Posterior vena cava (tissue), 2 donors: ENCODE measurements at places on chromosomes 11 and 22.
A peak's percentile ranks its signal among the peaks of the same experiment; 100 is the strongest.

- DNase-seq: no peak
These were observed 63.2 kb downstream of the PPP6R3 start for GRCh38 chr11:68523743-68524142.

DNA sequence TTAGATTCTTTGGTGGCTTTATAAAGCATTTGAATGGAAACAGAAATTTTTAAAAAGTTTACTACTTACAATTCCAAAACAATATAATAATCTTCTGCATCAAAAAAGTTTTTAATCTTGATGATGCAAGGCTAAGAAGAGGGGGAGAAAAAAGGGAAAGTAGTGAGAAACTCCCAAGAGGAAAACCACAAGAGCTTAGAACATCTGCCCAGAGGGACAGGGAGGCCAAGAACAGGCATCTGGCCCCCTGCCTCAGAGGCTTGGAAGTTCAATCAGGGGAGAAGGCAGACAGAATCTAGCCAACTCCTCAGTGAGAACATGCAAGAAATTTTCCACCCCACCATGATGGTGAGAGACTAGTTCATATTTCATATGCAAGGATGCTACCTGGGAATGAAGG, 23.8 kb upstream of the TTC28 start:
- no peak for DNase-seq

DNA sequence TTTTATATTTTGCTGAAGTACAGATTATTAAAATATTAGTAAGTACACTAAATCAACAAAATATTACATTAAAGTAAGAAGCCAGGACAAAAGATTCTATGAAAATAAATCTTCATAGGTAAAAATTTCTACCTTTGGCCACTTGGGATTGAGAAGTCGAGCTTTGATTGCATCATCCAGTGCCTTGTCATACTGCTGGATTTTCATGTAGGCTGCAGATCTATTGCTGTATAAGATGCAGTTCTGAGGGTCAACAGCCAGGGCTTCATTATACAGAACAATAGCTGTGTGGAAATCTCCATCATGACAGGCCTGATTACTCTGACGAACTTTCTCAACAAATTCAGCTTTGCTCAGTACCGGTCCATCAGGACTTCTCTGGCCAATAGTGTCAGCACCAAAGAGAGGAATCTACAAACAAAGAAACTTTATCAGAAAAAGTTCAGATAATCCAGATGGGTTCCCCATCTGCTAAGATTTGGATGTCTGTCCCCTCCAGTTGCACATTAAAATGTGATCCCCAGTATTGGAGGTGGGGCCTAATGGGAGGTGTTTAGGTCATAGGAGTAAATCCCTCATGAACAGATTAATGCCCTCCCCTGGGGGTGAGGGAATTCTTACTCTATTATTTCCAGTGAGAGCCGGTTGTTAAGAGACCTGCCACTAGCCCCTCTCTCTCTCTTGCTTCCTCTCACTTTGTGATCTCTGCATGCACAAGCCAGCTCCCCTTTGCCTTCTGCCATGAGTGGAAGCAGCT, 50.0 kb downstream of the TTC28 start:
- DNase-seq: no peak

DNA sequence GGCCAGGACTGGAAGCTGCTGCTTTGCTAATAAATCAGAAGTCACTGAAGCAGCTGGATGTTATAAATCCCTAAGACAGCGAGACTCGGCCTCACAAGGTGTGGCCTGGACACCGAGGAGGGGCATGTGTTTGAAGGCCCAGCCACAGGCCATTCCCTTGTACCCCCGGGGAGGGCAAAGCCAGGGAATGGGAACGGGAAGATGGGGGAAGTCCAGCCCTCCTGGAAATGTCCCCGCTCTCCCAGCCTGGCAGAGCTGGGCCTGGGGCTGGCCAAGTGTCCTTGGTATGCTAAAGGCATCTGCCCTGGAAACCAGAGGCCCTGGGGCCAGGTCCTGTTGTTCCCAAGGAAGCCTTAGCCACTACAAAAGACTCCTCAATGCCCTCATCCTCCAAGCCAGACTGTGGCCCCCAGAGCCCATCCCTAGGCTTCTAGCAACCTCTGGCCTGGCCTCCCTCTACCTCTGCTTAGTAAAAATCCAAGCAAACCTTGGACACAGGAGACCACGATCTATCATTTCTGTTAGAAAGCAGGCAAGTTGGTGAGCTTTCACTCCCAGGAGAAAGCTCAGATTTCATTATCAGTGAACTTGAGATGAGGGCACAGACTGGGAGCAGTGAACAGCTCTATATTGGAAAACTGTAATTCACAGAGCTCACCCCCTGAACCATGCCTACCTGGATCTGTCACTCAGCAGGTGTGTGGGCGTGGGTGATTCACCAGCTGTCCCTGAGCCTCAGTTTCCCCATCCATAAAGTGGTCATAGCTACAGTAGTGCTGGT, 11.0 kb downstream of the CHST1 start:
- DNase-seq: peak; percentile 72

DNA sequence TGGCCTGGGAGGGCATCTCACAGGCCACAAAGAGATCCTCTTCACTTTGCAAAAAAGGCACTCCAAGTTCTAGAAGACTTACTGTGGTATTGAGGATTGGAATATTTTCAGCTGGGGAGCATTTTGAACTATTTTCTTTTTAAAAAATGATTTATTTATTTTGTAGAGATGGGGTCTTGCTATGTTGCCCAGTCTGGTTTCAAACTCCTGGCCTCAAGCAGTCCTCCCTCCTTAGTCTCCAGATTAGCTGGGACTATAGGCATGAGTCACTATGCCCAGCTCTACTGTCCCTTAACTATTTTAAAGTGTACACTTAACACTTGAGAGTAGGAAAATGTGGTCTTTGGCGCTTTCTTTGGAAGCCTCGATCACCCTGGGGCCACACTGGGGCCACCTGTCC, 24.9 kb upstream of the DGCR8 start:
- DNase-seq: no peak

GRCh38 chr11:30586251-30587144, at the start of gene MPPED2:
TSS of gene MPPED2 (minus strand) at chr11:30586353. CDS start at chr11:30580373, 5,980 bp downstream.
- peak; percentile 83 for DNase-seq
